Muscle of back (tissue), 13 donors: ENCODE measurements at places on chromosomes 13 and 19.

- no peak for DNase-seq
These were observed 28.8 kb downstream of the LSM14A start for GRCh38 chr19:34201133-34201532.

DNA sequence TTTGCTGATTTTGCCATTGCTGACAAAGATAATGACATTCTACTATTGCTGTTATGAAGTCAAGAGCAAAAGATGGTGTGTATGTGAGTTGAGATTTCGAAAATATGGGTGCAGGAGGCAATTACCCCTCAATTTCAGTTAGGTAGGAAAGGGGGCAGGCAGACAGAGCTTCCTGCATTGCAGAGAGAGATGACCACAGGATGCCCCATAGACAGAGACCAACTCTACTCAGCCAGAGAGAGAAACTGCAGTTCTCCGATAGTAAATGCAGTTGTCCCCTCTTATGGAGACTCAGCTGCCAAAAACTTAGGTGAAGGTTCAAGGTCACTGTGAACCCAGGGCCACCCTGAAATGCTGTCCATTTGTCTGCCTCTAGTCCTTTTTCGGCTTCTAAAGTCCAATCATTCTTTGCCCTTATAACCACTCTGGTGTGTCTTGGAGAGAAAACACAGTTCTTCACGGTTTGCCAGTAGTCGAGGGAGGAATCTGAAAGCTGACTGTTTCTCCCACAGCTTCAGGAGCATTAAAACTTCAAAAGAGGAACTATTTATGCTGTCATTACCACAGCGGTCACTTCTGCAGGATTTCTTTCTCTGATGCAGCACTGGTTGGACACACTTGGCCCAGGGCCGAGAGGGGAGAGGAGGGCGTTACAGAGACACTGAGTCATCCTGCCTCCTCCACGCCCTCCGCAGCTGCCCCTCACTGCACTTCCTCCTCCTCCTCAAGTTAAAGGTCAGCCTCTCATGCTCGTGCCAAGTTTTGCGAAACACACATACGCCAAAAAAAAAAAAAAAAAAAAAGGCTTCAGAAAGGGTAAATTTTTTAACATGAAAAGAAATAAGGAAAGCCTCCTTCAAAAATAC lies 264.3 kb downstream of the FOXO1 start:
- DNase-seq: peak; percentile 88

DNA sequence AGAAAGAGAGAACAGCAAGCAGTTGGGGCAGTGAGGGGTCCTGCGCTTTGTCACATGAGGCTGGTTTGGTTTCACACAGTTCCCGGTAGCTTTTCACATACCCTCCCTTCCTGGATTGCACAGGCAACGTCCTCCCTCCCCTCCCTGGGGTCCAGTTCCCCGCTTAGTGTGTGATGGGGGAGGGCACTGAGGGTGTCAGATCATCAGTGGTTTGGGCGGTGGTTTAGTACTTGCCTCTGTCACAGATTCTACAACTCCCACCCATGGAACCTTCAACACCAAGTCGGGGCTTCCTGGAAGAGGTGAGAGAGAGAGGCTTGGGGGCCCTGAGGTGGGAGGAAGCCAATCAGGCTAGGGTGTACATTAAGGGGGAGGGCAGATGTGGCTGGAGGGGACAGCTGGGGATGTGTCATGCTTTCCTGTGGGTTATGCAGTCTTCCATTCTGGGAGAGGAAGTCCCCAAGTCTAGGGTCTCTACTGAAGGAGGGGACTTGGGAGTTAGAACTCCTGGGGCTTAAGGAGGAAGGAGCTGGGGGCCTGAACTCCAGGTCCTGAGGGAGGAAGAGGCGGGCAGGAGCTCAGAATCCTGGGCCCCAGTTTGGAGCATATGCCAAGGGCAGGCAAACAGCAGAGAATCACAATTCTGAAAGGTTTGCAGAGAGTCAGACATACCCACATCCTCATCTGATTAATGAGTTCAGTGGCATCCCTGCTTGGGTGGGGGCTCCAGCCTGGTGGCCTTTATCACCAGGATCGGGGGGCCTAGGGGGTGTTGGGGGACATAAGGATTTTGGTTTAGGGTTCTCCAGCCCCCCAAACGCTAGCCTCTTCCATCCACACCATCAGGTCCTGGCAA lies at the start of gene NKG7:
NKG7 (minus strand) TSS at position 6 of the 856 bp plus-strand sequence. CDS start 119 bp downstream, outside the sequence.
- DNase-seq: no peak

DNA sequence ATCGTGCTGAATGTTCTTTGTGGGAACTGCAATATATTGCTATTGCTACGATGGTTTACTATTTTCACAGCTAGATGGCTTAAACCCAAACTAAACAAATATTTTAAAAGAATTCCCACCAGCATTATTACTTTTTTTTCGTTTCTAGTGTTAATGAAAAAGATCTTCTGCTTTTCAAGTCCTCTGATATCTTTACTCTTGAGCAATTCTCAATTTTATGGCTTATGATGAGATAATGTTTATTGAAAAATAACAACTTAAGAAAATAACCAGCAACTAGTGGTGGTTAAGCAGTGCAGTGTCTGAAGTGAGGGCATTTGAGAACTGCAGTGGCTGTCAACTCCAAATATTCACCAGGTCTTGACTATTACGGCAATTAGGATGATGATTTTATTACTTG lies 360.4 kb downstream of the ENOX1 start:
- no peak for DNase-seq

DNA sequence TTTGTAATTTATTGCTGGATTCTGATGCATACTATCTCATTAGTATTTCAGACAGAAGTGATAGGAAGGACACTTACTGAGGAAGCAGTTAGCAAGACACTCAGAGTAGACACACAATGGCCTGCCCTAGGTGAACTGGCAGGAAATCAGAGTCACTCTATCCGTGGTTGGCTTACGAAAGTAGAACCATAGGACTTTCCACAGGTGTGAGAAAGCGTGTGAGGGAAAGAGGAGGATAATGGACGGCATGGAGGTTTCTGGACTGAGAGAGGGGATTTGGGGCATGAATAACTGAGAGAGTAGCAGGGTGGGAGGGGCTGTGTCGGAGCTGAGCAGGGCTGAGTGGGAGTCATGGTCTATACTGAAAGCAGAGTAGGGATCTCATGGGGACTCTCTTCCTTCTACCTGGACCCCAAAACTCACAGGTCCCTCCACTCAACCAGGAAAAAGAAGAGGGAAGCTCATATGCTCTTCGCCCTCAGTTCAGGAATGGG lies 18.7 kb upstream of the EID2 start:
- DNase-seq: no peak

GRCh38 chr19:47786566-47786965 lies 8.1 kb downstream of the SELENOW start:
- DNase-seq: peak; percentile 45

DNA sequence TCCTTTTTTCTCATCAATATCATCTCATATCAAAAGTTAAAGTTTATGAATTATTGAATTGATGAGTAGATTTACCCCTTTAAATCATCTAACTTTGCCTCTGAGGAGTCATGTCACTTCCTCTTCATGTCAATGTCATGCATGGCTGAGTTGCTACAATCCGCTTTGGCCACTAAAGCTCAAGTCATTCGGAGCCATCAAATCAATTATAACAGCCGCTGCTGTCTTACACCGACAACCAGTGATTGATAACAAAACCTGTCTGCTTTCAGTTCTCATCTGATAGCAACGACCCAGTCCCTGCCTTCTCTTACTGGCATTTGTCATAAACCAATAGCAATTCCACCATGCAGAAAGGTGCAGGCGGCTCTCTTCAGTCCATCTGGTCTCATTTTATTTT lies 429.3 kb downstream of the DIAPH3 start:
- no peak for DNase-seq

DNA sequence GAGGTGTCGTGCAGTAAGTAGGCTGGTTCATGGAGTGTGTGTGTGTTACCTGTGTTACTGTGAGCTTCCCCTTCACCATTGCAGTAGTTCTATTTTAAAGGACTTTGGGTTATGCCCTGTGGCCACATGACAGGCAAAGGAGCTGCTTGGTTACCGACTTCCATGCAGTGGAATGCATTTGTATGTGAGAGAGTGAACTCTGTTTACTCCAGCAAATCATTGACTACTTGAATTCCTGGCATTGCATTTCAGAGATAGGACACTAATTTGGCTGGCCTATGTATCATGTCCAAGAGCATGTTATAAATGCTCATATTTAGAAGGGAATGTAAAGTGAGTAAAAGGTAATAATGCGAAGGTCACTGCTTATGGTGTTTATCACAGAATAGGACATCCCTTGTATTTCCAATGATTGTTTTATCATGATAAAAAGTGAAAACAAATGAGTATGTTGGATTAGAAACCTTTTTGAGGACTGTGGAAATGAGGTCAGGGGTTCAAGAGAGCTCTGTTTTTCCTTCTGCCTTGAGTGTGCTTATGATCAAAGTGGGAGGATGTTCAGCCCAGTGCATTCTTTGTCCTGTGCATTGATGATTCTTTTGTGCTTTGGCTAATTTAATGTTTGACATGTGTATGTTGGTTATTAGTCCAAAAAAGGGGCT lies 156.5 kb downstream of the LMO7 start:
- DNase-seq: no peak

DNA sequence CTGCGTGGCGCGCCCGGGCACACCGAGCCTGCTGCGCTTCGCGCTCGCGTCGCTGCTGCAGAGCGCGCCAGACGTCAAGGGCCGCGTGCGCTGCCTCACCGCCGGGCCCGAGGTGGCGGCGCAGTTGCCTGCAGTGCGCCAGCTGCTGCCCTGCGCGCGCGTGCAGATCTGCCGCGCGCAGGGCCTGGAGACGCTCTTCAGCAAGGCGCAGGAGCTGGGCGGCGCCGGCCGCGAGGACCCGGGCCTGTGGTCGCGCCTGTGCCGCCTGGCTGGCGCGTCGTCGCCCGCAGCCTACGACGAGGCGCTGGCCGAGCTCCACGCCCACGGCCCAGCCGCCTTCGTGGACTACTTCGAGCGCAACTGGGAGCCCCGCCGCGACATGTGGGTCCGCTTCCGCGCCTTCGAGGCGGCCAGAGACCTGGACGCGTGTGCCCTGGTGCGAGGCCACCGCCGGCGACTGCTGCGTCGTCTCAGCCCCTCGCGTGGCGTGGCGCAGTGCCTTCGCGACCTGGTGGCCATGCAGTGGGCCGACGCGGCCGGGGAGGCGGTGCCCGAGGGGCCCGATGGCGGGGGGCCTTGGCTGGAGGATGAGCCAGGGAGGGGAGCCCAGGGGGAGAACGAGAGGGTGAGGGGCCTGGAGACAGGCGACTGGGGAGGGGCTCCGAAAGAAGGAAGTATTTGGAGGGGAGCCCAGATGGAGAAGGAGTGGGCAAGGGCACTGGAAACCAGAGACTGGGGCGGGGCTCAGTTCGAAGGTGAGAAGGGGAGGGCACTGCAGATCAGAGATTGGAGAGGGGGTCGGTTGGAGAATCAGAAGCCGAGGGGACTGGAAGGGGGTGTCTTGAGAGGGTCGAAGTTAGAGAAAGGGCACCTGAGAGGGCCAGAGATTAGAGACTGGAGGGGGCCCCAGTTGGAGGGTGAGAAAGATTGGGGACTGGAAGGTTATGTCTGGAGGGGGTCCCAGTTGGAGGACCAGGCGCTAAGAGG lies 24.7 kb downstream of the ZSWIM9 start:
- DNase-seq: no peak

- DNase-seq: peak; percentile 23
These were observed 116.4 kb downstream of the TM9SF2 start for GRCh38 chr13:99617474-99618255.

DNA sequence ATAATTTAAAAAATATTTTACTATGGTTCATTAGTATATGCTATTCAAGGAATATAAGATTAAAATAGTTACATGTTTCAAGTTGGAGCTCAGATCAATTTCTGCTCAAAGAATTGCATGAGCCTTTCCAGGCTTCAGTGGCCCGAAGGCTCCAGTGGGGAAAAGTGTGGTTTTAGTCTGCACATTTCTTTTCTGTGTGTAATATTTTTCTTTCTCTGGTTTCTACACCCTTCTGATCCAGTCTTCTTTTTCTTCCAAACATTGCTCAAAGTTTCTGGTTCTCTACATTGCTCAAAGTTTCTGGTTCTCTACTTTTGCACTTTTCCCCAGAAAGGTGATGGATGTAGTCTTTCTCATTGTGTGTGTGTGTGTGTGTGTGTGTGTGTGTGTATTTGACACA lies 64.7 kb upstream of the OXGR1 start:
- DNase-seq: no peak

DNA sequence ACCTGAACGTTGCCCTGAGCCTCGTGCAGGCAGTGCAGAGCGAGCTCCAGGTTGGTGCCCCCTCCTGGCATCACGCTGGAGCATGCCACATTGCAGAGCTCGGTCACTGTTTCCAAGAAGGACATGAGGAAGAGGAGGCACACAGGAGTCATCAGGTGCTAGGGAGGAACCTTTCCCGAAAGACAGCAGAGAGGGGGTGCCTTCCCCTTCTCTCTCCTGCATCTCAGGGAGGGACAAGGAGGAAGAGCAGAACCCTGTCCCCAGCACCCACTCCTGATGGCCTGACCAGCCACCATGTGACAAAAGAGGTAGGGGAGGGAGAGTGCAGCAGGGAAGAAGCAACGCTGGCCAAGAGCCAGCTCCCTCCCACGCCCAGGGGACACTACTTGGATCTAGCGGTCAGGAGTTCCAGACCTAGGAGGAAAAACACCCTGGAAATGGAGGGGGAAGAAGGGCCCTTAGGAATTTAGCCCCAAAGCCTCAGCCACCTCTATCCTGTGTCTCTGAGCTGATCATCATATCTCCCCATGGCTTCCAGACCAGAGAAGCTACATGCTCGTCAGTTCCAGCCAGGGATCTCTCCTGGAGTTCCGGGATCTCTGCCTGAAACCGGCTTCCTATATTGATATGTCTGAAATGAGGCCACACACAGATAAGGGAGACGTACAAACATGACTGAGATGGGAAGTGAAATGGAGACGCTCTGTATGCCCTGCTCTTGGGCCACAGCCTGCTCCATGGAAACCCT lies 17.0 kb upstream of the NAPA start:
- peak; percentile 27 for DNase-seq

DNA sequence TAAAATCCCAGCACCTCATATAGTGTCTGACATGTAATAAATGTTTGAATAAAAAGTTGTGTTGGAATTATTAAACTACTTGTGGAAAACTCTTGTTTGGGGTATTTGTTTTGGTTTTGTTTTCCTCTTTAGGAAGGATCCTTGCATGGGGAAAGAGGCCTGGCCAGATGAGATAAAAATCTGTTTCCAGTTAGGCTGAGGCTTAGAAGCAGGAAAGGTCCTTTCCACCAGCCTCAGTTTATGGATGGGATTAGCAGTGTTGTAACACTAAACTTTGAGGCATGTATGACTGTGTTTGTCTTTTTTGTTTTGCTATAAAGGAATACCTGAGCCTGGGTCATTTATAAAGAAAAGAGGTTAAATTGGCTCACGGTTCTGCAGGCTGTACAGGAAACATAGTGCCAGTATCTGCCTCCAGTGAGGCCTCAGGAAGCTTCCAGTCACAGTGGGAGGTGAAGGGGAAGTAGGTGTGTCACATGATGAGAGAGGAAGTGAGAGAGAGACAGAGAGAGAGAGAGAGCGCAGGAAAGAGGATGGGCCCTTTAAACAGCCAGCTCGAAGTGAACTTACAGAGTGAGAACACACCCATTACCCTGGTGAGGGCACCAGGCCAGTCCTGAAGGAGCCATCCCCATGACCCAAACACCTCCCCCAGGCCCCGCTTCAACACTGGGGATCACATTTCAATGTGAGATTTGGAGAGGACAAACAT lies 21.6 kb downstream of the SPATA13 start:
- no peak for DNase-seq
